Activated T-cell treated with anti-CD3 and anti-CD28 coated beads for 48 hours (primary cell): ENCODE measurements at places on chromosomes 13 and 19.
A peak's percentile ranks its signal among the peaks of the same experiment; 100 is the strongest.

GRCh38 chr13:78977311-78977710 is 318.4 kb upstream of the OBI1 start:
- no peak for DNase-seq

GRCh38 chr19:45524575-45525129 is 17.4 kb downstream of the VASP start:
- no peak for DNase-seq

DNA sequence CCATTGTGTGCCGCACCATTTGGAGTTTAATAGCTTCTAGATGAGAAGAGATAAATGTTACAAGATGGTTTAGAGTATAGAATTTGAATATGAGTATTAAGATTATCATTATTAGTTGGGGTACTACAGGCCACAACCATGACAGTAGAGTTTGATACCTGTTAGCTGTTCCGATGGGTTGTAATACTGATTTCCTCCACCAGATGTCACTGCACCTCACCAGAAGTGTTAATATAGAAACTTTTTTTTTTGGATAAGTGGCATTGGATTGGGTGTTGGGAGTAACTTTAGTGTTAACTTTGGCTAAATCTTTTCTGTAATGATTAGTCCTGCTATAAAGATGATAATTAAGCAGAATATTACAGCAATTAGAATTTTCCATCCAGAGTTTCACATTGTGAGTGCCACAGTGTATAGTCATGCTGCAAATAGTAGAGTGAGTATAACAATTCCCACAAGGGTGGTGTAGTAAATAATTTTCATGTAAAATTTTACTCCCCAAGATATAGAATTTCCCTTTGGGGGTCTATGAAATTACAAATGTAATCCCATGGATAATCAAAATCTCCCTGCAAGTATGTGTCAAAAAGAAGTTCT is 56.3 kb downstream of the PSG3 start:
- DNase-seq, result no peak

- no peak for DNase-seq
Observed at GRCh38 chr19:10173527-10173926, 21.2 kb downstream of the DNMT1 start.

GRCh38 chr19:35495107-35496064 is 5.1 kb upstream of the KRTDAP start:
- DNase-seq, result peak; percentile 75

GRCh38 chr13:53068585-53069520 is 40.2 kb downstream of the OLFM4 start:
- DNase-seq, result no peak

DNA sequence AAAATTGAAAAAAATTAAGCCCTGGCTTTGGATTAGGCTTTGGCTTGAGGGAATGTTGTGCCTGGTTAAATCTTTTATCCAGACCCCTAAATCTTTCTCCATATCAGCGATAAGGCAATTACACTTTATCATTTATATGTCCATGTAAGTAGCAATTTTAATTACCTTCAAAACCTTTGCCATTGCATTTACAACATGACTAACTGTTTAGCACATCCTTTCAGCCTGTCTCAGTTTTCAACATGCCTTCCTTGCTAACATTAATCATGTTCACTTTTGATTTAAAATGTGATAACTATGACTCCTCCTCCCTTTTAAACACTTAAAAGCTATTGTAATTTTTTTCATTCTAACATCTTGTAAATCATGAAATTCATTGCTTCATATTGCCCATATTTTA is 583.7 kb downstream of the SLITRK1 start:
- no peak for DNase-seq

GRCh38 chr13:71368336-71368735 is 498.7 kb downstream of the DACH1 start:
- DNase-seq, result no peak

DNA sequence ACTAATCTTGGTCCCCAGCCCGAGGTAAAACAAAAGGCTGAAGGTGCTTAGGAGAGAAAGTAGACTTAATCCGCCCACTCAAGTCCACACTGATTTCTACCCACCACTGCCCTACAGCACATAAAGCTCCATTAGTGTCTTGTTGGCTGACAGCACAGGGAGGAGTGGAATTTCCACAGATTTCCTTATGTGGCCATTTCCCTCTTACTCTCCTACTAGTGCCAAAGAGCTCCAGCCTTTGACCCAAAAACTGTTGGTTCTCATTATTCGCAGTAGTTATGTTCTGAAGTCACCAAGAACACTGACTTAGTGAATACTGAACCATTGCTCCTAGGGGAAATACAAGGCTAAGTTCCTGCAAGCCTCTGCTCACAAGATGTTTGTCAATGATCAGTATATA is 61.2 kb downstream of the RAB20 start:
- no peak for DNase-seq

- DNase-seq, result no peak
Observed at GRCh38 chr13:44790289-44790688, 199.0 kb downstream of the NUFIP1 start.

GRCh38 chr19:6006896-6007295 is 29.0 kb upstream of the RANBP3 start:
- DNase-seq, result no peak

GRCh38 chr19:18421371-18421959 is 2.3 kb downstream of the SSBP4 start:
- DNase-seq, result no peak

DNA sequence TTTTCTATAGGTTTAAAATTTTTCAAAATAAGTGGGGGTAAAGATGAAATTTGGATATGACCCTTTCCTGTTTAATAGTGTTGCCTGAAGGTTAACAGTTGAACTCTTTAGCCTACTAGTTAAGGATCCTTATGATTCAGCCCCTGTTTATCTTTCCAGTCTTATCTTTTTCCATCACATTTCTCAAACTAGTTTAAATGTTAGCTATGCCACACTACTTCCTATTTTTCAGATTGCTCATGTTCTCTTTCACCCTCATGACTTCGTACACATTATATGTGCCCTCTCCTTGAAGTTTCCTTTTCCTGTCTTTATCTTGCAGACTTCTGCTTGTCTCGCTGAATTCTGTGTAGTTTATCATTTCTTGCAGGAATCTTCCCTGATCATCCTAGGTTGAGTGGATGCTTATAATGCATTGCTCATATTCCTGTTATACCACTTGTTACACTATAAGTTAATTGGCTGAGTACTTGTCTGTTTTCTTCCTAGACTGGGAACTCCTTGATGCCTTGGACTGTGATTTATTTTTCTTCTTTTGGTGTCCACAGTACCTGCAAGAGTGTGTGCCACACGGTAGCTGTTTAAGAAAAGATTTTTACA is 86.7 kb downstream of the FNDC3A start:
- no peak for DNase-seq

- DNase-seq, result no peak
Observed at GRCh38 chr19:9308091-9308770, 1.4 kb downstream of the ZNF699 start.

DNA sequence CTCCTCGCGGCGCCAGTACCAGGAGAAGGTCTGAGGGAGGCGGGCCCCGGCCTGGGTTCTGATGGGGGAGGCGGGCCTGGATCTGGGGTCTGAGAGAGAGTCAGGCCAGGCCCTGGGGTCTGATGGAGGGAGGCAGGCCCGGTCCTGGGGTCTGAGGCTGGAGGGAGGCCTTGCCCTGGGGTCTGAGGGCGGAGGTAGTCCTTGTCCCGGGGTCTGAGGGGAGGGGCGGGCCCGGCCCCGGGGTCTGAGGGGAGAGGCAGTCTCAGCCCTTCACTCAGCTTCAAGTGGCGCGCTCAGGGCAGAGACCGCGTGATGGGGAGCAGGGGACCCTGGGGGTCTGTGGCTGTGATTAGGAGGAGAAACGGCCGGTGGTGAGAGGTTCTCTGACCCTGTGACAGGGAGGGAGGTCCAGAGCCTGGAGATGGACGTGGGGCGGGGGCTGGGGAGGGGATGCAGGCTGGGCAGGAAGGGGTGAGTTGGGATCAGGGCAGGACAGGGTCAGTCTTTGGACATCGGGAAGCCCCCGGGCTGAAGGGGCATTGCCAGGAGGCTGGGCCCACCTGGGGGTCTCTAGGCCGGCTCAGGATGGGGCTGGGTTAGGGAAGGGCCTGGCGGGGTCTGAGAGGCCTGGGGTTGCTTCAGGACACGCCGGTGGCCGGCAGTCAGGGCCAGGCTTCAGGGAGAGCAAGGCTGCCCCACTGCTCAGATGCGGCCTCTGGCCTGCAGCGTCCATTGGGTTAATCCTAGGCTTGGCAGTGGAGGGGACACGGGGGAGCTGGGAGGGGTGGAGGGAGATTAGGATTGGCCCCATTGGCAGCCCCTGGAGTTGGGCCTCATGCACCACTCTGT is 18.7 kb downstream of the HCN2 start:
- DNase-seq, result no peak

DNA sequence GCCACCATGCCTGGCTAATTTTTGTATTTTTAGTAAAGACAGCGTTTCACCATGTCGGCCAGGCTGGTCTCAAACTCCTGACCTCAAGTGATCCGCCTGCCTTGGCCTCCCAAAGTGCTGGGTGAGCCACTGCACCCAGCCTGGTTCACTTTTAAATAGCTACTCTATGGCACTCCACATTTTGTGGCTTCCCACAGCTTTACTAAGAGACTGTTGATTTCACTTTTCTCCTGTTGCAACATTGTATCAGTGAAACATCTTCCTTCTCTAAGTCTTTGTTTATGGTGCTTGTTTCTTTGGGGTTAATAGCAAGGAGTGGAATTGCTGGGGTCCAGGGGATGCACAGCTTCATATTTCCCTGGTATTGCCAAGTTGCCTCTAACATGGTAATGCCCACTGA is 12.3 kb downstream of the TMEM38A start:
- no peak for DNase-seq

DNA sequence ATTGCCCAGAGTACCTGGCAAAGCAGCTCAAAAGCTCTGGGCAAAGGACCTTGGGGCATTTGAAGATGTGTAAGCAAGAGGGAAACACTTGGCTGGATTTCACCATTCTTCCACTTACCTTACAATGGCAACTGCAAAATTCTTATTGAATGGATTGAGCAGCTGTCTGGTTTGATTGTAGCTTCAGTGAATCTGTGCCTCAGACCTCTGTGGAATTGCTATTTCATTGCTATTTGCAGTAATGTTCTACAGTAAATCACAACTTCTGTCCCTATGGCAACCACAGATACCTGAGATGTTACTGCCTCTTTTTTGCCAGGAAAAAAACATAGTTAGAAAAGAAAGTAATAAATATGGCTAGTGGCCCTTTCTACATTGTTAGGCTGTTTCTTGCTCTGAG is 519.5 kb downstream of the SUCLA2 start:
- DNase-seq, result no peak

DNA sequence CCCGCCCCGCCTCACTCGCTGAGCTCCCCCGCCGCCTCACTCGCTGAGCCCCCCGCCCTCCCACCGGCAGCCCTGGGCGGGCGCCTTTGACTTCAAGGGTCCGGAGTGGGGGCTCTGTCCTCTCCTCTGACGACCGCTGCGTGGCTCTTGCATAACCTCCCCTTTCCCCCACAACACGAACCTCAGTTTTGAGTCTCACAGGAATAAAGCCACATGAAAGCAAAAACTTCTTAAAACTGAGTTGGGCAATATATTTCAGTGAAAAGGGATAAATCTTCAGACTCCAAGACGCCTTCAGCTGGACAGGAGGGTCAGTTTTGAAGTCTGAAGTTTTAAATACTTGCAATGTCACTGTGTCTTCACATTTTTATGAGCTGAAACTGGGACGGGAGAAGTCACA is 70.6 kb upstream of the C13orf46 start:
- DNase-seq, result no peak

- DNase-seq, result peak; percentile 8
Observed at GRCh38 chr13:41222259-41222852, 28.0 kb upstream of the KBTBD7 start.

- no peak for DNase-seq
Observed at GRCh38 chr13:75132701-75133695, 349.0 kb downstream of the TBC1D4 start.

DNA sequence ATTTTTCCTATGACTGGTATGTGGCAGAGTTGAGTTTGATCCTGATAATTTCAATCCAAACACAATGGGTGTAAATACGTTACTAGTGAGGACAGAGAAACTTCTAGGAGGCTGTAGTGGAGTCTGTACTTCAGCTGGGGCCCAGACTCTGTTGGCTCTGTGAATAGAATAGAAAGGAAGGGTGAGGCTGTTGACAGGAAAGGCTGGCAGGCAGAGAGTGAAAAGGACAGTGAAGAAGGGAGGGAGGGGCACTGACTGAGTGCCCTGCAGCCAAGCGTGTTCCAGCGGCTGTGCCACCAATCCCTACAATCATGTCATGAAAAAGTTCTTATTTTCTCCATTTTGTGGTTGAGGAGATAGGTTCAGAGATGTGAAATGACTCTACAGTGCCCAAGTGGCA is 80.5 kb downstream of the MBNL2 start:
- no peak for DNase-seq

- DNase-seq, result no peak
Observed at GRCh38 chr19:50475736-50476223, 527 bp upstream of the EMC10 start.

GRCh38 chr19:47445937-47446402 is 25.7 kb downstream of the SLC8A2 start:
- no peak for DNase-seq

- no peak for DNase-seq
Observed at GRCh38 chr19:56222901-56223300, 20.8 kb downstream of the ZSCAN5C start.

DNA sequence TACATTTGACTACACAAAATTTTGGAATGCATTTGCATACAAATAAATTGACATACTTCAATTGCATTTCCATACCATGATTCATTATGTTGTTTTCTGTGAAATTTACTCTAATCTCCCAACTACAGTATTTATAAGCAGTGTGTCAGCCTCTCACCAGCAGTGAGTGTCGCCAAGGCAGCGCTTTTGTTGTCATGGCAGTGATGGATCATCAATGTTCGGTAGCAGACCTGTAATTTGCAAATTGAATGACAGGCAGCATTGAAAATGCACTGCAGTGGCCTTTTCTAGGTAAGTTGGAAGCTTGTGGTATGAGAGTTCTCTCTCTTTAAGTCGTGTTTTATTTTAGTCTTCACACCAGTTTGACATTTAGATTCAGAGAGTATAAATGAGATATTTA is 534.1 kb downstream of the PCDH17 start:
- DNase-seq, result no peak

- DNase-seq, result no peak
Observed at GRCh38 chr13:73248711-73249580, 190.1 kb downstream of the KLF5 start.

DNA sequence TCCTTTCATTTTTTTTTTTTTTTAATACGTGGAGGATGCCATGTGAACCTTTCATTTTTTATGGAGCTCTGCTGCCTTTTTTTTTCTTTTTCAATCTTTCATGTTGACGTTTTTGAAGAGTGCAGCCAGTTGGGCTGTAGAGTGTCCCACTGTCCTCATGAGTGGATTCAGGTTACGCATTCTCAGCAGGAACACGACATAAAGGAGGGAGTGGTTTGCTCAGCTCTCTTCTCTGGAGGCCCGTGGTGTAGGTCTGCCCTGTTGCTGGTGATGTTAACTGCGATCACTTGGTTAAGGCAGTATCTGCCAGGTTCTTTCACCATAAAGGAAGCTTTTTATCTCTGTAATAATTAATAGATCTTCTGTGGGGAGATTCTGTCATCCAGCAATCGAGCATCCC is 26.7 kb upstream of the CACNG8 start:
- DNase-seq, result no peak
